ENCODE measurements at places on chromosomes 6 and 20.

DNA sequence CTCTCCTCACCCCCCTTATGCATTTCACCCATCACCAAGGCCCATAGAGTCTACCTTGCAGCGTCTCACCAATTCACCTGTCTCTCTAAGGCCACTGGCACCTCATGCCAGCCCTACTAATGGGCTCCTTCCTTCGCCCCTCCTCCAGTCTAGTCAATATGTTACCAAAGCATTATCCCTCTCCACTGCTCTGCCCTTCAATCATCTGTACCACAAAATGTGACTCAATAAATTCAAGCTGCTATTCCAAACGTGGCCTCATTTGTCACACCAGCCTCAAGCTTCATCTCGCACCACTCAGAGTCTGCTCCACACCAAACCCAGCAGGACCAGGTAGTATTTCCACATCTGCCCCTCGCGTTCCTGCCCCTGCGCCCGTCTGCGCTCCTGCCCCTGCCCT is 21.8 kb upstream of the RPS6KA2 start:
- no peak for DNase-seq

DNA sequence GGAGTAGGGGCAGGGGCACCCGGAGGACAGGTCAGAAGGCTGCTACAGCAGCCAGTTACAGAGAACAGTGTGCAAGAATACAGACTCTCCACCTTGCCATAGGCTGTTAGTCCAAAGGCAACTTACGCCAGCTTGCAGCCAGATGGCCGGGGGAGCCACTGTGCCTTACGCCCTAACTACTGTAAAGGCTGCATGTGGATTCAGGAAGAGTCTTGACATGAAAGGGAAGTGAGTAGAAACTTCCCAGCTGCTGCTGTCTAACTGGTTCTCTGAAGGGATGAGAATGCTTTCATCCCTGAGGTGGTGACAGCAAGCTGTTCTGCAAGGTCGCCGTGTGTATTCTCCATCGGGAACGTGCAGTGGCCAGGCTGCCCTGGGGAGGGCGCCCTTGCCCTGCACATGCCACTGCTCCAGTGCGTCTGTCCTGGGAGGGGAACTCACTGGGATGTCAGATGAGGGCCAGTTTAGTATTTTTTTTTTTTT is 46.1 kb downstream of the LYRM4 start:
- no peak for DNase-seq

- DNase-seq: no peak
Observed at GRCh38 chr20:39874049-39874893, 814.8 kb downstream of the MAFB start.

GRCh38 chr6:130376936-130377335 is 11.1 kb downstream of the TMEM200A start:
- DNase-seq: no peak

DNA sequence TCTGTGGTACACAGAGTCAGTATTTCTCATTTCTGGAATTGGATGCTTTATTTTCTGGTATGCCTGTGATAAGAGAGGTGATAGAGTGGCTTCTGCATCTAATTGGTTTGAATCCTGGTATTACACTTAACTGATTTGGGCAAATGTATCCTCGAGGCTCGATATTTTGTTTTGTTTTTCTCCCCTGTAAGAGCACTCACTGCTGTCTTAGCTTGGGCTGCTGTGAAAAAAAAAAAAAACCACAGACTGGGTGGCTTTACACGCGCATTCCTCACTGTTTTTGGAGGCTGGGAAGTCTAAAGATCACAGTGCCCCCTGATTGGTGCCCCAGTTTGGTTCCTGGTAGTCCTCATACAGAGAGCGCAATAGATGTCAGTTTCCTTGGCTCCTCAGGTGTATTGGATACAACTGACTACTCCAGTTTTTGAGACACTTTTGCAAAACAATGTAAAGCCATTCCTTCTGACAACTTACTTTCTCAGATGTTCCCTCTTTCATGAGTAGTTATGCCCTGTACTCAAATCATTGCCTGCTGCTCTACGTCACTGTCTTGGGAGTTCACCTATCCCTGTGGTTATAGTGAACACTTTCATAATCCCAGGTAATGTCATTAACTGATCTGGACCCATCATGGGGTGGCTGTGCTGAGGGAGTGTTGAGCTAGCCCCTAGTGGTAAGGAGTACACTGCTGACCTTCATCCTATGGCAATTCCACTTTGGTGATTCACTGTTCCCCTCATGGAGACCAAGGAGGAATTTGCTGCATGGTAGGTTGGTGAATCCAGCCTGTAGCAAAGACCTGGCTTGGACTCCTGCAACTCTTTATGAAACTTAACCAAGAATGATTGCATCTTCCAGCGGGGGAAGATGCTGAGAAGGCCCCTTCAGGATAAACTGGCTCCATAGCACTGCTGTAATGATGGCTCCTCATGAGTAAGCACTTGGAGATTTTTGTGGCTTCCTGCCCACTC is 3.5 kb upstream of the ACAT2 start:
- DNase-seq: no peak

DNA sequence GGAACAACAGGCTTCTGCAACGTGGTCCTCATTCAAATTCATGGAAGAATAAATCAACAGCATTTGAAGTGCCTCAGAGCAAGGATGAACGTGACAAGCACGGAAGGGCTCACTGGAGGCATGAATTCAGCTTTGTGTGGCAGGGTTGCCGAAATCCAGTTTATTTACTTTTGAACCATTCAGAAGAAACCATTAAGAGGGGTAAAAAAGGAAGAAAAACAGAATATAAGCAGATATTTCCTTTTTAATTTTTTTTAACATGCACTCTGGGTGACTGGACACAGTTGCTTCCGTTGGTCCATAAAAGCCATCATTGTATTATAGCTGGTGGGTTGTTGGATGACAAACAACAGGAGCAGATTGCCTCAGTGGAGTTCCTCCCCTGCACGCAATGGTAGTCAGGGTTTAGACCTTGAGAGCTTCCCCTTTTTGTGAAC is 17.3 kb upstream of the SNRPB2 start:
- no peak for DNase-seq

GRCh38 chr6:68958327-68958726 is 323.2 kb downstream of the ADGRB3 start:
- no peak for DNase-seq

- no peak for DNase-seq
Observed at GRCh38 chr20:42181064-42181463, 562.9 kb upstream of the CHD6 start.

GRCh38 chr20:47466213-47466612 is 35.5 kb upstream of the NCOA3 start:
- DNase-seq: no peak

GRCh38 chr6:21384216-21384615 is 209.3 kb upstream of the SOX4 start:
- DNase-seq: no peak

GRCh38 chr6:31125586-31126363 is 5.5 kb upstream of the CDSN start:
- DNase-seq: no peak

- no peak for DNase-seq
Observed at GRCh38 chr6:5656226-5656625, 350.5 kb downstream of the NRN1 start.

DNA sequence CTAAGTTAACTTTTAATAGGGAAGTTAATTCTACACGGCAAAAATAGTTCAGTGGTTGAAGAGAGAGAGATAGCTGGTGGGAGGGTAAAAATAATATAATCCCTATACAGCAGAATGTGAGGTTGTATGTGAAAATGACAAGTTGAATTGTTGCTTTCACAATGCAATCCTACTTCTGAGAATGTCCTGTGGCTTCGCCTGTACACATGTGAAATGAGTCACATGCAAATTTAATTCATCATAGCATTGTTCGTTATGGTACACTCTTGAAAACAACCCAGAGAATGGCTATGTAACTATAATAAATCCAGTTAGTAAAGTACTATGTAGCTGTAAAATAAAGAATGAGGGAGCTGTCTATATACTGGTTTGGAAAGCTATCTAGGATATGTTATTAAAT is 46.0 kb upstream of the HINT3 start:
- no peak for DNase-seq

- DNase-seq: no peak
Observed at GRCh38 chr20:9576695-9577094, 62.3 kb downstream of the LAMP5 start.

- no peak for DNase-seq
Observed at GRCh38 chr20:23042270-23042669, 7.2 kb downstream of the SSTR4 start.

DNA sequence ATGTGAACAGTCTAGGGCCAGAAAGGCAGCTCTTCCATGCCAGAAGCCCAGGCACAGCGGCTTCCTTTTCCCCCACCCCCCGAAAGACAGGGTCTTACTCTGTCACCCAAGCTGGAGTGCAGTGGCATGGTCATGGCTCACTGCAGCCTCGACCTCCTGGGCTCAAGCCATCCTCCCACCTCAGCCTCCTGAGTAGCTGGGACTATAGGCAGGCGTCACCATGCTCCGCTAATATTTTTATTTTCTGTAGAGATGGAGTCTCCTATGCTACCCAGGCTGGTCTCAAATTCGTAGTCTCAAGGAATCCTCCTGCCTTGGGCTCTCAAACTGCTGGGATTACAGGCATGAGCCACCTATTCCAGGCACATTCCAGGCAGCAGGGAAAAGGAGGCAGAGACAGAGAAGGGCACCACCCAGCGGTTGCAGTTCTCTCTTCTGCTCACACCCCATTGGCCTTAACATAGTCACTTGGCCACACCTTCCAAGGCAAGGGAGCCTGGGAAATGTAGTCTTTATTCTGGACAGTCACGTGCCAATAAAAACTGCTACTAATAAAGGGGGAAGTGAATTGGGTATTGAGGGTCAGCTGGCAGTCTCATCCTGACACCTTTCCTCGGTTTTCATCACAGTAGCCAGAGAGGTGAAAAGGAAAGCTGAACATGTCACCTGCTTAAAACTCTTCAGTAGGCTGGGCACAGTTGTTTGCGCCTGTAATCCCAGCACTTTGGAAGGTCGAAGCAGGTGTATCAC is 205.9 kb downstream of the ZMYND8 start:
- no peak for DNase-seq

- DNase-seq: no peak
Observed at GRCh38 chr6:158481690-158482473, 78.0 kb upstream of the TMEM181 start.

DNA sequence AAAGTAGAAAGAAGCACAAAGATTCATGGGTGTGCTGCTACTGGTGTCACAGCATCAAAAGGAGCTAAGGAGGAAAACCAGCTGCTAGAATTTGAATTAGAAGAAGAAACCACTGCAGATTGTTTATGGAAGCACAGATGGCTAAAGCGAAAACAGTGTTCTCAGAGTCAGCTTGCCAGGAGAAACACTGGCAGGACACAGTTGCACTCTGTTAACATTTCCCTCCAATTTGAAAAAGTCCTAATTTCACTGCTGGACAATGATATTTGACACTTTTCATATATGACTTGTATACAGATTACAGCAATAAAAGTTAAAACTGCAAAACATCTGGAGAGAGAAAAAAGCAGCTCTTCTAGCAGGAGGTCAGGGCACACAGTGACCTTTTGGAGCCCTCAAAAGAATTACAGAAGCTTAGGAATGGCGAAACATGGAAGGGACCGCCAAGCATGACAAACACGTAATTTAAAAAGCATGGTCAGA is 314.5 kb downstream of the COL12A1 start:
- no peak for DNase-seq

GRCh38 chr6:29696147-29697125 is 15.5 kb upstream of the ZFP57 start:
- no peak for DNase-seq

DNA sequence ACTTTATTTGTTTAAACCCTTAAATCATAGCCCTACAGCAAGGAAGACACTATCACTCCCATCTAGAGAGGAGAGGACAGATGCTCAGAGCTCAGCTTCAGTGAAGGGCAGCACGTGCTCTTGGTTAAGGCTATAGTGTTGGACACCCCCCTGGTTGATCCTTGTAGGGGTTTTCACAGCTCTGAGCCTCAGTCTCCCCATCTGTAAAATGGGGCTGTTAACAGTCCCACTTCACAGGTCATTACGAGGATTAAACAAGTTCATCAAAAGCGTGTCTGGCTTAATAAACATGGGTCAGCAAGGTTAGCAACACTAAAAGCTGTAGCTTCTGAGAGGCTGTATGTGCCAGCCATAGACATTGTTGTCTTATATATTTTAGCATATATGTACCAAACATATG is 82.4 kb downstream of the NFATC2 start:
- no peak for DNase-seq

DNA sequence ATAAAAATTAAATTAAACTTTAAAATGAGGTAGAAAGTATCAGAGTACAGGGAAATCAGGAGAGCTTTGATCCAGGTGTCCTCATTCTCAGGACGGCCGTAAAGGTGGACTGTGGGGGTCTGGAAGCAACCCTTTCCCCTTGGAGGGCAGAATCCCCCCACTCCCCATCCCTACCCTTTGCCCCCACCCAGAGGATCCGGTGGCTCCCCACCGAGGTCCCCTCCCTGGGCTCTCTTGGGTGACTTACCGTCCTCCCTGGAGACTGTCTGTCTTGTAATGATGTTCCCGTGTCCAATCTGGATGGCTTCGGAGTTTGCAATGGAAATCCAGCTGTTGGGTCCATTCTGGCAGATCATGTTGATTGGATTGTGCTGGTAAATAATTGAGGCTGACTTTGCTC is 7.3 kb downstream of the ZBP1 start:
- DNase-seq: no peak

- no peak for DNase-seq
Observed at GRCh38 chr6:89436226-89436625, 3.3 kb downstream of the ANKRD6 start.

DNA sequence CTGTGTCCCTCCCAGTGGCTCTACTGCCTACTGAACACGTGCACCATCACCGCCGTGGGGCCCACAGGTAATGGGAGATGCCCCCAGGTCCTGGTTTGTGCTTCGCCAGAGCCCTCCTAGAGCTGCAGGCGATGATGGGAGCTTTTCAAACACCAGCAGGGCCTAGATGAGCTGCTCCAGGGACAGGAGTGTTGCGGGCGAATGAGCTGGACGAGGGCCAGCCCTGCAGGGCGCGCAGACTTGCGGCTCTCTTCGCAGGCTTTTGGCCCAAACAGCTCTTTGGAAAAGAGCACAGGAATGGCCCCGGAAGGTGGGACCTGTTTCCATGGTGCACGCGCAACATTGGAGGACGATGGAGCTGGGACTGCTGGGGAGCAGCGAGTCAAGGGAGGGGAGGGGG is 409.3 kb upstream of the SULF2 start:
- no peak for DNase-seq
